ENCODE measurements at places on chromosomes 2 and 18.

- DNase-seq = no peak
These were observed 88.5 kb downstream of the SH3RF3 start for GRCh38 chr2:109217362-109218086.

DNA sequence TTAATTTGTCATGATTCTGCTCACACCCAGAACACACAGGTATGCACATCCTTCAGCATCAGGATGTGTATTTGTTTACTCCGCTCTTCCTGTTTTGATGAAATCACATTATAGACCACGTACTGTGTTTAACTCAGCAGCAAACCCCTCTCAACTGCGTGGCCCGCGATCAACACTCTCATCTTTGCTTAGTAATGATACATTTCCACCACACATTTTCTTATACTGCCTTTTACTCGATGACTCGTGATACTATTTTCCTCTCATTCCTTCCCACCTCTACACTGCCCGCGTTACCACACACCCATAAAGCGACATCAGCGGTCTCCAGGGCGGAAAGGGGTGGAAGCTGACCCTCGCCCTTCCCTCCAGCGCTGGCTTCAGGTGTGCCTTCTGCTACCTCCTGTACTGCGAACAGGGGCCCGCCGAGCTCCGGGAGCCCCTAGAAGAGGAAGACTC, 1.3 kb downstream of the NETO1 start:
- no peak for DNase-seq

GRCh38 chr2:206800506-206801417, 35.4 kb downstream of the FASTKD2 start:
- DNase-seq = peak; percentile 15

DNA sequence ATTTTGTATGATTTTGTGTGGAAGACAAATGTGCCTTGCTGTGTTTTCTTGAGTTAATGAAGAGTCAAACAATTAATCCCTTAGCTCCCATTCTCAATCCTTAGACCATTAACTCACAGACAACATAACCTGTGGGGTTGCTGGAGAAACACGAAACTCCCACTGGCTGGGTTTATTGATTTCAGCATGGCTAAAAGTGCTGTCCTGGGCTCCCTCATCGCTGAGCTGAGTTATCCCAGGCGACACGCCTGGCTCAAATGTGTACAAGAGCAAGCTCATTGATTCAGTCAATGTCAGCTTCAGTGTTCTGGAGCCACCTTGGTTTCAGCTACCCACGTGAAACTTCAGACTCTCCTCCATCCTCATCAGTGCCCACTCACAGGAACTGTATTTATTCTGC, 896.1 kb downstream of the CNTNAP5 start:
- DNase-seq = no peak

GRCh38 chr18:28684746-28685355, 507.9 kb upstream of the CDH2 start:
- no peak for DNase-seq

DNA sequence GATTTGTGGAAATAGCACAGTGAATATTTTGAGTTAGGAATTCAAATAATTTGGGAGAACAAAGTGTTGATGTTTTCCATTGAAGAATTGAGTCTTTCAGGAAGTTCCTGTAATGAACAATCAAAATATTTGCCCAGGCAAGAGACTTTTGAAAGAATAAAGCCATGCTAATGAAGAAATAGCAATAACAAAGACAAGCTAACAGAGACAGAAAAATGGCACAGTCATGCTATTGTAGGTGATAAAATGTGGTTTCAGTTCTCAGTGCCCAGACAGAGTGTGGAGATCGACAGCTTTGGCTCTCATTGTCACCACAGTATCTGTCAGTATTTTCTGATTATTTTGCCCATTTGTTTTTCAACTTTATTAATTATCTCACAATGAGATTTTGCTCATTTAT, 490.8 kb upstream of the PIK3C3 start:
- DNase-seq = no peak

DNA sequence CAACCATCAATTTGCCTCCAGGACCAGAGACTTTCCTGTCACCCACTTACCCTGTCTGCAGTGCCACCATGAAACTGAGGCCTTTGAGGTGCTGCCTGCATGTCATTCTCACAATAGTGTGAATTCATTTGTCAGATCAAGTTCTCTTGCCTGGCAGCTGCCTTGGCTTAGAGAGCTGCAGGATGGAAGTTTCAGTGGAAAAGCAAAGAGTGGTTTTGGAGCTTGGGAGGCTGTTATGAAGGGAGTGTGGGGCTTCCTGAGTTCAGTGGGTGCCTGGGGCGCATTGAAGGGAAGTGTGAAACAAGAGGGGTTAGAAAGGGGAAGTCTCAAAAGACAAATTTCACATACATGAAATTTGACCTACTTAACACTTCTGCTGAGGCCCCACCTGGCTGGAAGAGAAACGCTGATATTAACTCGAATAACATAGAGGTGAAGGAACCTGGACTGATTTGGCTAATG, 7.9 kb upstream of the LBH start:
- no peak for DNase-seq

DNA sequence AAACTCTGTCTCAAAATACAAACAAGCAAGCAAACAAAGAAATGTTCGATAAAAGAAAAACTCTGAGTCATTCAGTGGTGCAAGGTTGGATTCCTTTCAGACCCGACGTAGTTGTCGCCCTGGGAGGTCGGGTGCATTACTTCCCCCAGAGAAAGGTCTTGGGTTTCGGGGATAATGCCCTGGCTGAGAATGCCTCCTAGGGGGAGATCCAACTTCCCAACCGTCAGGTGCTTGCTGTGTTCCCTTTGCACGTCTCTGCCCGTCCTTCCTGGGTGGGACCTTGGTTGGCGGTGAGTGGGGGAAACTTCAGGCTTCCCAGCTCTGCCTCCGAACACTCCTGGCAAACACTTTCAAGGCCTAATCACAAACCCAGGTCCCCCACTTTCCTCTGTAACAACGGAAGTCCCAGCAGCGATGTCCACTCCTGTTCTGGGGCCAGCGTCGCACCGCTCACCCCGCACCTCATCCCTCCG, 609 bp downstream of the TPGS2 start:
- DNase-seq = peak; percentile 45

DNA sequence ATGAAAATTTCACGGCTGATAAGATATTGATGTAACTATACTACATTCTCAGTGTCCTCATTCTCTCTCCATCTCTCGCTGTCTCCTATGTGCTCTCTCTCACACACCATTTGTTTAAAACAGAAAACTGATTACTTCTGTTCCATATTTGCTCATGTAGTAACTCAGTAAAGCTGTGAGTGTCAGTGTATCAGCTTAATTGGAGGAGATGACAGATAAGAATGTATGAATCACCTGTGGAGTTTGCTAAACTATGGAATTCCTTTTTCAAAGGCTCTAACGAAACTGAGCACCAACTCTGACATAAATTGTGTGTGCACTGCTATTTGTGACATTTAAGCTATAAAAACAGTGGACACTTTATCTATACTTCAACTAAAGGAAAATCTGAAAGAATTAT, 1080.0 kb downstream of the DSC3 start:
- DNase-seq = no peak

DNA sequence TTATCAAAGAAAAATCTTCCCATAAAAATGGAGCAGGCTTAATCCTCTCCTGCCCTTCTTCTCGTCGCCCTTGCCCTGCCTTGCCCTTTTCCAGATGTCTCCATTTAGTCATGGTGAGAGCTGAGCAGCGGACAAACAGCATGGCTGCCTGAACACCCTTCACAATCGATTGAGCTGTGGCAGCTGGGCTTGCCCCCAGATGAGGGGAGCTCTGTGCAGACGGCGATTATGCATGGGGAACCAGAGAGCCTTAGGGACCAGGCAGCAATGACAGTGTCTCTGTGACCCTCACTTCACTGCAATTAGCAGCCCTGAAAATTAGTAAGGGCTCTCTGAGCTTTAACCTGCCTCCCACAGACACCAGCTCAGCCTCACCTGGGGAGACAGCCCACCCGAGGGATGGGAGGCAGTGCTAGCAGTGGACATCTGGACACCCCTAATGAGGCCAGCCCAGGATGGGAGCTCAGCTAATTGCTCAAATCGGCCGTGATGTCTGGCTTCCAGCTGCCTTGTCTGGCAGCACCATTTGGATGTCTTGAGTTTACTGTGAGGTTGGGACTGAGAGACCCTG, 365.7 kb downstream of the TNS1 start:
- no peak for DNase-seq

GRCh38 chr2:240269380-240269779, 128.9 kb upstream of the OTOS start:
- DNase-seq = no peak

DNA sequence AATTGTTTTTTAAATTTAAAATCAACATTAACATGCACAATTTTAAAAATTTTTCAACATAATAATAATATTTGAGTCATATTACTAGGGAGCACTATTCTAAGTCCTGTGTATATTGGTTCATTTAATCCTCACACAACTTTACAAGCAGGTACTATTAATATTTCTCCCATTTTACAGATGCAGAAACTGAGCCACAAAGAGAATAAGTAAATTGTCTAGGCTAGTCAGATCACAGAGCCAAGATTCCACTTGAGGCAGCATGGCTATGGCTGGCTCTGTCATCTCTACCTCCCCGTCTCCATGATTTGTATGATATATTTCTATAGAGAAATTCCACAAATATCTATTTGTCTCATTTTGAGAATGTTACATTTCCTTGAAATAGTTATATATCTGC, 15.1 kb downstream of the CCNT2 start:
- DNase-seq = no peak

DNA sequence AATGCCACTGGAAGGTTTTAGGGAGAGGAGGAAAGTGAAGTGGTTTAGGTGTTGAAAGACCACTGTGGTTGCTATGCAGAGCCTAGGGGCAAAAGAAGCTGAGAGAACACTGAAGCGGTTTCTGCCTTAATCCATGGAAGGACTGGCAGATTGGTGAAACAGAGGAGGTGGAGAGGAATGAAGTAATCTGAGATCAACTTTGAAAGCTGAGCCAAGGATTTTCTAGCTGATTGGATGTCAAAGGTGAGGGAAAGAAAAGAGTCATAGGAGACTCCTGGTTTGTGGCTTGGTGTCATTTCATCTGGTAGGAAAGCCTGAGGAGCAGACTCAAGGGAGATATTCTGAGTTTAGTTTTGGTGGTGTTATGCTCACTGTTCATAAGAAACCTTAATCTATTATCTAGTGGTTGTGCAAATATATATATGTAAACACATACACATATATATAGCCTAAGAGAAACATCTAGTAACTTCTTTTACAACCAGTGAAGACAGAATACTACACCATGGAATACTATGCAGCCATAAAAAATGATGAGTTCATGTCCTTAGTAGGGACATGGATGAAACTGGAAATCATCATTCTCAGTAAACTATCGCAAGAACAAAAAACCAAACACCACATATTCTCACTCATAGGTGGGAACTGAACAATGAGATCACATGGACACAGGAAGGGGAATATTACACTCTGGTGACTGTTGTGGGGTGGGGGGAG, 134.1 kb upstream of the CREB1 start:
- no peak for DNase-seq

GRCh38 chr2:8462899-8463648, 218.8 kb upstream of the ID2 start:
- no peak for DNase-seq

GRCh38 chr18:54767098-54767497, 61.2 kb upstream of the RAB27B start:
- no peak for DNase-seq

- DNase-seq = no peak
These were observed 129.3 kb upstream of the CCDC150 start for GRCh38 chr2:196510246-196510645.

- no peak for DNase-seq
These were observed 58.1 kb upstream of the PELI1 start for GRCh38 chr2:64202206-64202845.

- no peak for DNase-seq
These were observed 211.9 kb downstream of the RBM43 start for GRCh38 chr2:151049746-151050145.

DNA sequence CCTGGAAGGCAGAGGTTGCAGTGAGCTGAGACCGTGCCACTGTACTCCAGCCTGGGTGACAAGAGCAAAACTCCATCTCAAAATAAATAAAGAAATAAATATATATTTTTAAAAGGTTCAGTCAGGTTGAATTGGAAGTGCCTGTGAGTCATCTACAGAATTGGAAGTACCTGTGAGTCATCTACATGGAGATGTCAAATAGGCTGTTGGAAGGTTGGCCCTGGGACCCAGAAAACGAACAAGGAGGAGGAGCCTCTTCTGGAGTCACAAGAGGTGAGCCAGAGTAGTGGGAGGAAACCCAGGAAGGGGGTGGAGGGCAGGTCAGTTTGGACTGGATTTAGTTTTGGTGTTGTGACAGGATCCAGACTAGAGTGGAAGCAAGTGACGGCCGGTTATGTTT, 15.2 kb upstream of the SCYGR1 start:
- no peak for DNase-seq

DNA sequence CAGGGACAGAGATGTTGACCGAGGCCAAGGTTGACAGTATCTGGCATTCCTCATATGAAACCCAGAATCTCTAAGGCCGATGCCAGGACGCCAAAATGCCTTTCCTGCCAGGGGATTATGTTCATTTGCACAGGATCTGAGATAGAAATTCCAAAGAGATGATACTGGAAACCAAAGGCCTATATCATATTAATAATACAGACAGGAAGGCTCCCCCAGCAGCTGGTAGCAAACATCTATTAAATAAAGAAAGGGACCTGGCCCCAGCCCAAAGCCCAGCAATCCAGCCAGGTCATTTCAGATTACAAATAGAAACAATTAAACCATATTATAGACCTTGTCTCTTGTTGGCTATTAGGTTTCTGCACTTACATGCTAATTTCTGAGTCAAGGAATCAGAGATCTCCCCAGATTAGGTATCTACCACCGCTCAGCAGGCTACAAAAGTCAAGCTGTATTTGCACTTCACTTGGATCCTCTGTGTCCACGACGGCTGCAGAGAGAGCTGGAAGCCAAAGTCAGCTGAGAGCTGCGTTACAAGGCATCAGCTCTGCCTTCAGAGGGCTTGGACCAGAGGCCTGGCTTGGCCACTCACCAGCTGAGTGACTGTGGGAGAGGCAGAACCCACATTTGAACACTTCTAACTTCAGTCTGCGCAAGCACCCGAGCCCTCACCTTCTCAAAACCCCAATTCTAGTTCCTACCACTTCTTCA, 269.3 kb upstream of the SIX2 start:
- no peak for DNase-seq

- no peak for DNase-seq
These were observed 73.0 kb downstream of the NCAPH start for GRCh38 chr2:96408616-96409015.

- DNase-seq = no peak
These were observed 43.4 kb downstream of the FEZ2 start for GRCh38 chr2:36554531-36554930.

DNA sequence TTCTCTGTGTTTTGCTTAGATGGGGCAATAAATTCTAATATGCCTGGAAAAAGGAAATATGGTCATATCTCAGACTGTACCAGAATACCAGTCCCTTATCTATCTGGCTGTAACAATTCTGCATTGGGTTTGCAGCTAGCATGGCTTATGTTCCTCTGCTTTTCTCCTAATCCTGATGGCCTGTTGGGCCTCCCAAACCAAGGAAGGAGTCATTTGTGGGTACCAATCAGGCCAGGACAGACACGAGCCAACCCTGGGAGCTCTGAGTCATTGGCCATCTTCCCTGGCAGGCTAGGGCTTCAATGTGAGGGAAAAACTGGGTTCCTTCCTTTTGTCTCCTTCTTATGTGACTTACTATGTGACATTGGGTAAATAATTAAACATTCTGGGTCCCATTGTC, 12.0 kb downstream of the SMARCAL1 start:
- DNase-seq = no peak

Measured in NCI-H1105 (cell line).